Fibroblast of villous mesenchyme (primary cell): ENCODE measurements at places on chromosomes 11 and 22. TPM values are rescaled to one million over a fixed set of nuclear protein-coding genes. Genes with fewer than 3 reads are reported as not detected.

DNA sequence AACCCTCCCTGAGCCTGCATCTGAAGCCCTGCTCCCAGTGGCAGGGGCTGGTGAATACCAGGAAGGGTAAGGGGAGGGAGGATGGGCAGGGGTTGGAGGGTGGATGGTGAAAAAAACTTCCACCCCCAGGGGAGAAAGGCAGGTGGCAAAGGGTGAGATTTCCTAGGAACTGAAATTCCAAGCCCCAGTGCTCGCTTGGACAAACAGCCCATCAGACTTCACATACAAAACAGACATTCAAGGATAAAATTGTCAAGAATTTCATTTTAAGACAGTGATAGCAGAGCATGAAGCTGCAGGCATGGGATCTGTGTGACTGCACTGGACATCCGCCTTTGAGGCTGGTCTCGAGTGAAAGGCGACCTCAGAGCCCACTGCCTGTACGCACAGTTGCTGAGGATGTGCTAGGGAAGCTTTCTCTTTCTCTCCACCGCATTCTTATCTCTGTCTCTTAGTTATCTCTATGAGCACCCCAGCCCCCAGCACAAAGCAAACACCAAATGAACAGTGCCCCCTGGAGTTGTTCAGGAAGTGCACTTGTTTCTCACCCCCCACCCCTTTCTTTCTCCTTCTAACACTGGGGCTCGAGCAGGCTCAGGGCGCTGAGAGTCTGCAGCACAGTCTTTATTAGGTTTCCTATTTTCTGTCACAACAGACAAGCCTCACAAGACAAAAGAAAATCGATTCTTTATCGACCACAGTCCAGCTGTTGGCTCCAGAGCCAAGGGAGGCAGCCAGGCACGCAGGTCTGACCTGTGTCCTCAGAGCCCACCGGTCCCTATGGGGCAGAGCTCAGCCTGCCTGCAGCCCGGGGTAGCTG, 237.3 kb upstream of the NCAM1 start:
- DNase-seq: no peak

DNA sequence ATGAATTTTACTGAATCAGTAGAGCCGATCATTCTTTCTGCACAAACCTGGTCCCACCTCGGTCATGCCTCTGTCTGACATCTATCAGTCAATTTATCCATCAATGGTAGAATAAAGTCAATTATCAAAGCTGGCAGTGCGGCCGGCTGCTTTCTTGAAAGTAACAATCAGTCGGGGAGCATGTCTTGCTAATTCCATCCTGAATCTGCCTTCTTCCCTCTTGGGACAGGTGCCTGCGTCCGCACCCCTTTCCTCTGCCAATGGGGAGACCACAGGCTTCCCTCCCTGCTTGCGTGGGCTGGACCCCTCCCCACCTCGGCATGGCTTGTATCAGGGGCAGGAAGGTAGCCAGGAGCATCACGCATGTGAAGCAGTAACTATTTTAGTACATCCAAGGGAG, 962.9 kb downstream of the BRD1 start:
- no peak for DNase-seq

Gene PGM2L1
- total RNA-seq: 2.6 and 6.1 TPM in 2 replicates

Gene RASGRP2
- 10.3 and 12.5 TPM in 2 replicates for total RNA-seq

- DNase-seq: no peak
Measured at GRCh38 chr11:66885950-66886440, 29.1 kb downstream of the LRFN4 start.

DNA sequence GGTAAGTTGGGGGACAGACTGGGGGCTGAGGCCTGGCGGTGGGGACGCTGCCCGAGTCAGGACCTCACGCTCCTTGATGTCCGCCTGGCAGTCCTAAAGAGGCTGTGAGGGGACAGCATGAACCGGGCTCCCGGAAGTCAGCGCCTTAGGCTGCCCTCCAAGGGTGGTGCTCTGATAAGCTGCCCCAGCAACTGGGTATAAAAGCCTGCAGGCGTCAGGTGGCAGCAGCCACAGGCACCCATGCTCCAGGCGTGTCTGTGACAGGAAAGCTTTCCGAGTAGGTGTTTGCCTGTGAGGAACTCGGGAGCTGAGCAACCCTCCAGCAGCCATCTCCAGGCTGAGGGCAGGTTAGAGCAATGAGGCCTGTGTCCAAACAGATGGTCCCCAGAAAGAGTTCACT, 53.0 kb downstream of the ST3GAL4 start:
- no peak for DNase-seq

- DNase-seq: no peak
Measured at GRCh38 chr11:118175031-118175992, 1.1 kb downstream of the SCN2B start.

DNA sequence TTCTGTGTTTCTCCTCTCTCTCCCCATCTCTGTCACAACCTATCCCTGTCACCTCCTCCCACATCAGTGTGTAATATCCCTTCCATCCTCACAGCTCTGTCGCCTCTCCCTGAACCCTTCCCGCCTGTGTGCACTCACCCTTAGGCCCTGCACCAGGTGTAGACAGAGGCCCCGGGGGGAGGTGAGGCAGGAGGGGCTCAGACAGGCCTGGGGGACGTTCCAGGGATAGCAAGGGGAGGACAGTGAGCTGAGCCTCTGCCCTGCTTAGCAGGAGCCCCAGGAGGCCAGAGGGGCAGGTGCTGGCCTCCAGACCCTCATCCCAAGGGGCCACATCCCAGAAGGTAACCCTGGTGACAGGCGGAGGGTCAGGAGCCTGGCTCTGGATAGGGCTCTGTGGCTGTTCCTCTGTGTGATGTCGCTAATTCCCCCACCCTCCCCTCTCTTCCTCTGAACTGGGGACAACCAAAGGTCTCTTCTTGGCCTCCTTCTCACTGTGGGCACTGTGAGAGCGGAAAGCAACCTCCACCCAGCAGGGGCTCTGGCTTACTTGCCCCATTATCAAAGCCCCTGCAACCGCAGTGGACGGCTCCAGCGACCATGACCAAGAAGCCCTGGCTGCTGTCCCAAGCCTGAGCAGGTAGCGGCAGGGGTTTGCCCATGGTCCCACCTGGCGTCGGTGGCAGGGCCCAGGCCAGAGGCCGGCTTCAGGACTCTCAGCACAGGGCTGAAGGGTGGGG, 35.7 kb downstream of the KCNJ4 start:
- no peak for DNase-seq

- no peak for DNase-seq
Measured at GRCh38 chr11:1608363-1608762, at the start of gene KRTAP5-3. Gene KRTAP5-3 (minus strand): TSS chr11:1608463. CDS start chr11:1608385, 78 bp downstream.

DNA sequence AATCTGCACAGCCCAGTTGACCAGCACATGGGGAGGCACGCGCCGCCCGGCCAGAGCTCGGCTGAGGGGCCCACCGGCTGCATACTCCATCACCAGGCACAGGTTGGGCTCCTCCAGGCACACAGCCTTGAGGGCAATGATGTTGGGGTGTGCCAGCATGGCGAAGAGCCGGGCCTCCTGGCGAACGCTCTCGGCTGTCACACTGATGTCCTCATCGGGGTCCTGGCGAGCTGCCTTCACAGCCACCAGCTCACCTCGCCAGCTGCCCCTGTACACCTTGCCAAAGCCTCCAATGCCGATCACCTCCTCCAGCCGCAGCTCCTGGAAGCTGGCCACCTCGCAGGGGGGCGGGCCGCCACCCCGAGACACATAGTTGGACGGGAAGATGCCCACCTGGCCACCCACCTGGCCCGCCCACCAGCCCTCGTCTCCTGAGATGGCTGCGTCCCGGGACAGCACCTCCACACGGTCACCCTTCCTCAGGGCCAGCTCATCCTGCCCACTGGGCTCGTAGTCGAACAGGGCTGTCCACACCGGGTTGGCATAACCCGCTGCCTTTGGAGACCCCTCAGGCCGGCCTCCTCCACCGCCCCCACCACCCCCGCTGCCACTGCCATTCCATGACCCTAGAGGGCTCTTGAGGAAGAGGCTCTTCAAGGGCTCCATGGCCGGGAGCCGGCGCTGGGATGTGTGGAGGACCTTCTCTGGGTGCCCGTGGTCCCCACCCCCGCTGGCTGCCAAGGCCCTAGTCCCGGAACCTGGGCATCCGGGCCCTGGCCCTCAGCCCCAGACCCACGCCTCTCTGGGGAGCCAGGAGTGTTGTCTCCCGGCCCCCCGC, 711 bp downstream of the MAP3K11 start:
- DNase-seq: no peak

GRCh38 chr11:104148074-104148473, 15.9 kb downstream of the PDGFD start:
- DNase-seq: peak; percentile 59

DNA sequence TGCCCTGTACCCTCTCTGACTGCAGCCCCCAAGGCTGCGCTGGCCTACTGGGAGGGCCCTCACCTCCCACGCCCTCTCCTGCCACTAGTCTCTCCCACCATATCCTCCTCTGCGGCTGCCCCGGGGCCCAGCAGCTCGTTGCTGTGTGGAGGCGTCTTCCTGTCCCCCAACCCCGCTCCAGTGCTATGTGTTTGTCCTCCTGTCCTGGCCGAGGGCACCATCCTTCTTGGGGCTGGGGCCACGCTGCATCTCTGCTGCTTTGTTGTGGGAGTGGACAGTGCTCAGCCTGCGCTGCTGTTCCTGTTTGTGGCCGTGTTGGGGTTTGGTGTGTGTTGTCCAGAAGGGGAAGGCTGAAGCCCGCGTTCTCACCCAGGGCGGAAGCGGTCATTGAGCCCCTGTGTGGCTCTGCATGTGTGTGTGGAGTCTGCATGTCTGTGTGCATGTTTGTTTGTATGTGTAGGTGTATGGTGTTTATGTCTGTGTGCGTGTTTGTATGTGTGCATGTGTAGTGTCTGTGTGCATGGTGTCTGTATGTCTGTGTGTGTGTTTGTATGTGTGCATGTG, 15.7 kb downstream of the TPCN2 start:
- DNase-seq: no peak
